ENCODE measurements at places on chromosomes 7 and 10.
A peak's percentile ranks its signal among the peaks of the same experiment; 100 is the strongest.

DNA sequence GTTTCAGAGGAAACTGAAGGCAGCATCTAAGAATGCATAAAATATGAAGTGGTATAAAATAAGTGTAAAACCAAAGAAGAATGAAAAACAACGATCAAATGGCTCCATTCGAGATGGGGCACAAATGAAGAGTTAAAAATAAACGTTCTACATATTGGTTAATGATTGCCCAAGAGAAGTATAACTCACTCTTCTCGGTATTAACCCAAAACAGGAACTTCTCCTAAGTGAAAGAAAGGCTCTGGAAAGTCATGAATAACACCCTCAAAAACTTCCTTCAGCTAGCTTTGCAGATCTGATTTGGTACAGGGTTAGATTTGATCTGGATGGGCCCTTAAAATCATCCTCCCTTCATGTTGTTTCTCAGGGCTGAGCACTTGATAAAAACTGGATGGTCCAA is 94.3 kb upstream of the ADO start:
- DNase-seq: no peak

DNA sequence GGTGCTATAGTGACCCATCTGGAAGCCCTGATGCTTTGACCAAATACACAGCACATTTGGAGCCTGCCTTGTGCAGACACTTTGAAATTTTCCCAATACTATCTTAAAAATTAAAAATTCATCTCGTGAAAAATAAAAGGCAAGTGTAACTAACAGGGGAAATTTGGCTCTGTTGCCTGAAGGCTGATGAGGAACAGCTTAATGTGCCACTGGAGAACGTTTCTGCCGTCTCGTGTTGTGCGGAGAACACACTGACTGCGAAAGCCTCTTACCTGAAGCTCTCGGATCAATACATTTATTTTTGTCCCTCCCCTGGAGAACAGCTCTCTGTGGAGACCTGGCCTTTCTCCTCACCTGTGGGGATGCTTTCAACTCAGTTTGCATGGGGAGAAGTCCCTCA is 77.2 kb upstream of the CHST15 start:
- no peak for DNase-seq

DNA sequence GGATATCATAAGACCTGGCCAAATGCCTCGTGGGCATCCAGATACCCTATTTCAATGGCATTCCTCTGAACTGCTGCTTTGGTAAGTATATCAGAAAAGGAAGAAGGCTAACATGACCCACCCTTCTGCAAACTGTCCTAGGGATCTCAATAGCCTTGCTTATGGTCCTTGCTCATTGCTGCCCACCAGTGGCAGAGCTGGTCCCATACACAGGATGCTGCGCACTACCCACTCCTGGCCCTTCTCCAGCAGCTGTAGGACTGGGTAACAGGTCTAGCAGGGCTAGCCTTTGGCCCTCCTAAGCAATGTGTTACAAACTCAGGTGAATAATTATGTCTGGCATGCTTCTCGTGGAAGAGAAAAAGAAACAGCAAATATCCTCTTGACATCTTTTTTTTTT is 72.5 kb downstream of the C10orf90 start:
- DNase-seq: peak; percentile 32

DNA sequence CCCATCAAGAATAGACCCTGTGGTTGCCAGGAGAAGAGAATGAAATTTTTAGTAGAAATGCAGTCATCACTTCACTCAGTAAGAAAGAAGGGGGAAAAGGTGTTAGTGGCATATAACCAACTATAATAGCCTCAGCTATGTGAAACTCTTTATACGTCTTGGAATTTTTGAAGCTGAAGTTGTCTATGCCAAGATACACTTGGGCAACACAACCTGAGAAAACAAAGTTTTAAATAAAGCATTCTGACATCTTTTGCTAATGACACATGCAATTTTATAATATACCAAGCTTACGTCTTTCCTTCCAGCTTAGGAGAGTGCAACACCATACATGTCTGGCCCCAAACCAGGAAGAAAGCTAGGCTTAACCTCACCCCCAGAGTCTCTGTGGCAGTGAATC is 40.8 kb upstream of the ZNF438 start:
- no peak for DNase-seq

Measured in thyroid gland (tissue), 4 donors.